ENCODE measurements at places on chromosomes 4 and X. TPM values are rescaled to one million over a fixed set of nuclear protein-coding genes. Genes with fewer than 3 reads are reported as not detected.

IL13RA1 gene
- total RNA-seq = 44.8 TPM

MBNL3 gene
- 8.5 TPM for total RNA-seq

SPANXN1 gene
- not detected for total RNA-seq

TMEM185A gene
- 11.4 TPM for total RNA-seq

GAGE12J gene
- total RNA-seq = not detected

PABPC4L gene
- total RNA-seq = under 0.01 TPM

CT47B1 gene
- not detected for total RNA-seq

ADH1B gene
- total RNA-seq = 17.2 TPM

MBTPS2 gene
- total RNA-seq = 9.6 TPM

ING2 gene
- 5.5 TPM for total RNA-seq

DGKK gene
- not detected for total RNA-seq

MAGED4 gene
- 17.0 TPM for total RNA-seq

UGT2B7 gene
- total RNA-seq = 0.20 TPM

HSFX3 gene
- not detected for total RNA-seq

MND1 gene
- 8.0 TPM for total RNA-seq

PKD2 gene
- total RNA-seq = 45.0 TPM

QRFPR gene
- not detected for total RNA-seq

GPC3 gene
- 1.5 TPM for total RNA-seq

CXCL13 gene
- total RNA-seq = not detected

ALB gene
- not detected for total RNA-seq

VBP1 gene
- 55.5 TPM for total RNA-seq

SMIM10 gene
- total RNA-seq = 9.2 TPM

AKAP4 gene
- total RNA-seq = not detected

All from subcutaneous preadipocyte (primary cell).